ENCODE measurements at places on chromosomes 5 and 9.

DNA sequence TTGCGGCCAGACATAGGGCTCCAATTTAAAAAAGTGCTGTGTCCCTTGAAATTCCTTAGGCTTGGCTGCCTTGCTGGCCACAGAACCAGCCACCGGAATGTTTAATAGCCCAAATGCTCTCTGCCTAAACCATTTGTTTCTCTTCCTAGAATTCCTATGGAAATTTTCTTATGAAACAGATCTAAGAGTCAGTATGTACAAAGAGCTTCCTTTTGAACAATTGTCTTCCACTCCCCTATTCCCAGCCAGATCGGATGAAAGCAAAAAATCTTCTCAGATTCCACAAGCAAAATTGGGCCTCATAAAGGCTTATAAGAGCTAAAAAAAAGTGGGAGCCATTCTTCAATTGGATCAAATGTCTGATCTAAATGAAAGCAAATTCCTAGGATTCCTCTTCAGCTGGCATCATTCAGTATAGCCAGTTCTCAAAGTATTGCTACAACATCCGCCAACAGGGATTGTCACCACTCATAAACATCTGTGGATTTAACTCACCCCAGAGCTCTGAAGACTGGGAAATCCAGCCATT, 104.3 kb downstream of the CEMIP2 start:
- no peak for DNase-seq

- DNase-seq, result no peak
These were observed 103.3 kb downstream of the DIRAS2 start for GRCh38 chr9:90539286-90539685.

- no peak for DNase-seq
These were observed 129.7 kb upstream of the PCA3 start for GRCh38 chr9:76634356-76635054.

GRCh38 chr5:43336159-43336558, 22.9 kb upstream of the HMGCS1 start:
- no peak for DNase-seq

- no peak for DNase-seq
These were observed 29.9 kb downstream of the SLC6A18 start for GRCh38 chr5:1255081-1255561.

DNA sequence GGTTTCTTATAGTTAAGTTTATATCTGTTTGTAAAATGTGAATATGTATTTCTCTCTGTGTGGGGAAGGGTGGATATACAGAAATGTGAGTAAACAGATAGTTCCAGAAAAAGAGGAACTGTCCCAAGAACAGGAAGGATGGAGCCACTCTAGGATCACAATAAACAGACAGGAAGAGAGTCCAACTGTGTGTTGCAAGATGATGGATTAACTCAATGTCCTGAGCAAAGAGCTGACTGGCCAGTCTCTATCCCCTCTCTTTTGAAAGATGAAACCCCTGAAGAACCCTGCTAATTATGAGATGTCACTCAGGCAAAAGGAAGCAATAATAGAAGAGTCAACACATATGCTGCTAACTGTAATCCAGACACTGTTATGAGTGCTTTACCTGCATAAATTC, 202.7 kb downstream of the SEMA6A start:
- no peak for DNase-seq
